ENCODE measurements at places on chromosomes 7 and 10.
A peak's percentile ranks its signal among the peaks of the same experiment; 100 is the strongest.

- DNase-seq, result no peak
Observed at GRCh38 chr7:69814421-69814962, 216.2 kb downstream of the AUTS2 start.

- no peak for DNase-seq
Observed at GRCh38 chr10:30063099-30063498, 3.7 kb upstream of the JCAD start.

GRCh38 chr7:82839555-82839954 lies 323.1 kb downstream of the PCLO start:
- no peak for DNase-seq

GRCh38 chr7:2974093-2974819 lies 69.4 kb downstream of the CARD11 start:
- DNase-seq, result no peak

DNA sequence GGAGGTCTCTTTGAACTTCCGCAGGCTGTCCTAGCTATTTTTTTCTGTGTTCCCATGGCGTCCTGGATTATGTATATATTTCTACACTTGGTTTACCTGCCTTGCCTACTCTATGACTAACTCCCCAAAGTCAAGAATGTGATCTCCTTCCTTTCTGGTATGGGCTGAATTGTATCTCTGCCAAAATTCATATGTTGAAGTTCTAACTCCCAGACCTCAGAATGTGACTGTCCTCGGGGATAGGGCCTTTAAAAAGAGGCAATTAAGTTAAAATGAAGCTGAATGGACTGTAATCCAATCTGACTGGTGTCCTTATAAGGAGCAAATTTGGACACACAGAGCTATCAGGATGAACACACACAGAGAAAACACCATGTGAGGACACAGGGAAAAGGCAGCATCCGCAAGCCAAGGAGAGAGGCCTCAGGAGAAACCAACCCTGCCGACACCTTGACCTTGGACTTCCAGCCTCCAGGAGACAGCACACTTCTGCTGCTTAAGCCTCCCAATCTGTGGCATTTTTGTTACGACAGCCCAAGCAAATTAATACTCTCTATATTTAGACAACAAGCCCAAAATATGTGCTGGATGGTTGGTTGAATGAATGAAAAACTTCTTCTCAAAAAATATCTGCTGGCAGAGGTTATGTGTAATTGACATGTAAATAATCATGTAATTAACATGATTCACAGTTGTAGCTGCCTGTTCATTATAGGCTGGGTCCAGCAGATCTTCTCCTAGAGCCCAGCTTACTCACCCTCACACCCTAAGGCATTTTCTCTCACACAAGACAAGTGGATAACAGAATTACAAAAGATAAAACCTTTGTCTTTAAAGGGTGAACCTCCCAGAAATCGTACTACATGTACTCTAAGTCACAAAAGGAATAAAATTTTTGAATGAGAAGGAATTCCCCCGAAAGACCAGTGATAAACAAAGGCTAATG lies 123.7 kb downstream of the CUBN start:
- no peak for DNase-seq

DNA sequence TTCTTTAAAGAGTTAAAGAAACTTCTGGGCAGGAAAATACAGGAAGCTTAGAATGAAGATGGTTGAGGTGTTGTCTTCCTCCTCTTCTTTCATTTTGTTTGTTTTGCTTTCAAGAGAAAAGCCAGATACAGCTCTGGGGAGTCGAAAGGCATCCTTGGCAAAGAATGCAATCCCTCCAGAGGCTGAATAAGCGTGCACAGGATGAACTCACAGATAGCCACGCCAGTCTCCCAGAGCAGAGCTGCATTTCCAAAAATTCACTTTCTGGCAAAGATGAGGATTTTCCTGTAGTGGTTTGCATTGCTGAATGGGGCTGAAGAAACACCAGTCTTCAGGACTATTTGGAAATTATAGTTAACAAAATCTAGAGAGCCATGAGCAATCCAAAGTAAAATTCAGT lies 336.4 kb downstream of the NRG3 start:
- DNase-seq, result no peak

DNA sequence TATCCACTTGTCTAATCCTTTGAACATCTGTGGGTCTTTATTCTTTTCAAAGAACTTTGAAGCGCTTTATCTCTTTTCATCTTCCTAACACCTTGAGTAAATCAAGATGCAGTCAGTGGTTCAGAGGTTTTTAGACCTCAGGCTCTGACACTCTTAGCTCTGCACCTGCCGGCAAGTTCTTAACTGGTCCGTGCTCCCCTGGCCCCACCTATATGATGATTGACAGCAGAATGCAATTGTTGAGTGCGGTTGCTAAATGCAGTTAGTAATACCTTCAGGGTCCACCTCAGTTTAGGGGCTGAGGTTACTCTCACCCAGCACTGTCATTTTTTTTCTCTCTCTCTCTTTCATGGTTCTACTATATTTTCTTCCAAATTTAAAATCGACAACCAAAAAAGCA lies 854.2 kb upstream of the AUTS2 start:
- no peak for DNase-seq

DNA sequence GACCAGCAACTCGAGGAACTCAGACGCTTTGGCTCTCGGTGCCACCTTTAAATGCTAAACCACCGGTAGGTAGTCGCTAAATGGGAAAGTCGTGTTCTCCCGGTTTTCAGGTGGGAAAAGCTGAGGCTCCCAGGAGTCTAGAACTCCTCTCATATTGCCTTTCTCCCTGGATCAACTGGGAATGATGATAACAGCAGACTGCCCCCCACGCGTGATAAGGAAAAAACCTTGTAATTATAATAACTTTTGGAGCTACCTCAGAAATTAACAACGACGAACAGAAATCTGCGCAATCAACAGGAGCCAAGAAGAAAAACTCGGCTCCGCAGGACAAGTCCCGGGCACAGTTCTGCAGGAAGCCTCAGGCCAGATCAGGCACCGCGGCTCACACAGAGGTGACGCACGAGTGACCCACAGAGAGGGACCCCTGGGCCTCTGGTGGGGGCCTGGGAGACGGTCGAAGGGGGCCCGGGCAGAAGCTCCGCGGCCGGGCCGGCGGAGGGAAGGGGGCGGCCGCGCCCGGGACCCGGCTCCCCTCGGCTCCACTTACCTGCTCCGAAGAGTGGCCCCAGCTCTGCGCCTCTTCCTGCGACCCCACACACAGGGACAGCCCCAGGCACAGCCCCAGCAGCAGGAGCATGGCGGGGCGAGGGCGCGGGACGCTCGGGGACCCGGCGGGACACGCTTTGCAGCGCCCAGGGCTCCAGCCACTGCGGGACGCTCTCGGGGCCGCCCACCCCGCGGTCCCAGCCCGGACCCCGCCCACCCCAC lies at the start of gene ITIH5:
TSS of gene ITIH5 (minus strand) at position 714 of the 771 bp plus-strand sequence. CDS start at position 640, 74 bp downstream.
- no peak for DNase-seq

DNA sequence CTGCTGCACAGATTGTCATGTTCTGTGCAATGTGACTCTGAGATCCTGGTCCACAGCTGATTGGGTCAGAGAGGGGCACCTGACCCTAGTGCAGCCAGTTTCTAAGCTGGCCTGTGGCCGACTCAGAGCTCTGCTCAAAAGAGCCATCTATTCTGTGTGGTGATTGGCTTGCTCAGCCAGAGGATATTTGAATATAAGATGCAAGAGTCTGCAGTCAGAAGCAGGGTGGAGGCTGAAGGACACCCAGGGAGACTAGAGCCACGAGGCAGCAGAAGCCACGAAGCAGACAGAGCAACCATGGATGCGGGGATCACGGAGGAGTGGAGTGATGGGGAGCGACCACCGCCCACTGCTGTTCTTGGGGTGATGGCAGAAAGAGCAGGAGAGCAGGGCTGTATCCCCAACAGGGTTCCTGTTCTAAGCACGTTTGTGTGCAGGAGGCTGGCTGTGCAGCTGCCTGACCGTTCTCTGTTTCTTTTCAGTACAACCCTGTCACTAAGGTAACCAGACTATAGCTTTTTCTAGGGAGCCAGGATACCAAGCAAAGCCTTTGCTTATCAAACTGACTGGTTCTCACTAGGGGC lies 19.5 kb upstream of the RHEB start:
- DNase-seq, result no peak

GRCh38 chr10:110566472-110567200 lies 859 bp upstream of the SMC3 start:
- no peak for DNase-seq

DNA sequence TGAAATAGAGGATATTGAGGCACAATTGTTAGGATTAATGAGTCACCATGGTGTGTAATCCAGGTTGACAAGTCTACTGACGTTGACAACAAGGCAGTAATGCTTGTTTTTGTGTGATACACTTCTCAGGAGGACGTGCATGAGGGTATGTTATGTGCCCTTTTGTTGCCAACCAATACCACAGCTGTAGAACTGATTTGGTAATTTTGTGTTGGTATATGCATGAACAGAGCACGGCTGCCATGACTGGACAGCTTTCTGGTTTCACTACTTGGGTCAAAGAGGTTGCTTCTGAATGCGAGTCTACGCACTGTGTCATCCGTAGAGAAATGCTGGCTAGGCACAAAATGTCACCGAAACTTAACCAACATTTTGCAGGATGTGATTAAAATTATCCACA lies 32.9 kb downstream of the PHTF2 start:
- no peak for DNase-seq

DNA sequence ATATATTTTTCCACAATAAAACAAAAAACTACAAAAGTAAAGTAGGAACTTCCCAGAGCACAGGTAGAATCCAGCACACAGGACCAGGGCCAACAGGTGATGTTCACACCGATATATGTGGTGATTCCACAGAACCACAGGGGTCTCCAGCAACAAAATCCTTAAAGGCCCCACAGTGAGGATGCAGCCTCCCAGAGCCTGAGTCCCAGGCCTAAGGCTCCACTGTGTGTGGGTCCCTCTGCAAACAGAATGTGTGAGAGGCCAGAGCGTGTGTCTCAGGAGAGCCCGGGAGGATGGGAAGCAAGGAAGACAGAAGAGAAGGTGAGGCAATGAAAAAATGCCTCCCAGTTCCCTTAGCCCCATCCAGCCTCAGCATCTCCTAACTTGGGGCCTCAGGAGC lies 173.9 kb downstream of the GRID1 start:
- DNase-seq, result no peak

- no peak for DNase-seq
Observed at GRCh38 chr7:7861211-7861633, 107.4 kb upstream of the GLCCI1 start.

GRCh38 chr7:44163591-44163990 lies 22.5 kb upstream of the MYL7 start:
- no peak for DNase-seq

DNA sequence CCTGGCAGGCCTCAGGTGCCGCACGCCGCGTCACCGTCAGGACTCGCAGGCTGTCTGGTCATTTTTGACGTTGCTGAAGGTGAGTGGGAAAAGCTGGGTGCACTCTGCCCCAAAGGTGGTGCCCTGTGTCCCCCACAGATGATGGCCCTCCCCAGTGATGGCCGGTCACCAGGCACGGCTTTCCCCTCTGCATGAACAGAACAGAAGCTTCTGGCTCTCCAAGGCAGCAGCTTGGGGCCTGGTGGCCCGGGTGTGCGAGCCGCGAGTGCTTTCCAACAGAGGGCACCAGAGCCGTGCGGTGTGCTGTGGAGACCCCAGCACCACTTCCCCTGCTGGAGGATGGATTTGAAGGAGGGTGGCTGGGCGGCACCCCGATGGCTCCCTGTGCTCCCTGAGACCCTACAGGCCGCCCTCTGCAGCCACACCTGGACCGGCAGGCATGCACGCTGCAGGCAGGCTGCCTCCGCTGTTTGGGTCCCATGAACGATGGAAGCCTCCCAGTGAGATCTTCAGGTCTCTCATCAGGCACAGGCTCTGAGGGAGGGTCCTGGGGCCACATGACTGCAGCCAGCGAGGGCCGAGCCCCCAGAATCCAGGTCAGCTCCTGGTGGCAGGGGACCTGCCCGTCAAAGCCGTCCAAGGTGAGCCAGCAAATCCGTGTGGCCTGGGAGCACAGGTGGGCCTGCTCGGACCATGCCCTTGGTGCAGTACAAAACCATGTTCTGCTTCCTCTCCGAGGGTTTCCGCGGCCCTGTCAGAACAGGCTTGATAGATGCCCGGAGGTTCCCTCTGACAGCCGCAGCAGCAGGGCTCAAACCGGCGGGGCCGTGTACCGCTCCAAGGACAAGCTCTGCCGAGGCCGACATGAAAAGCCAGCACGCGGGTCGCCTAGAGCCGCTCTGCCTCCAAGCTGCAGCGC lies 195.4 kb downstream of the EBF3 start:
- no peak for DNase-seq

GRCh38 chr10:124065382-124066125 lies 27.8 kb downstream of the CHST15 start:
- no peak for DNase-seq

DNA sequence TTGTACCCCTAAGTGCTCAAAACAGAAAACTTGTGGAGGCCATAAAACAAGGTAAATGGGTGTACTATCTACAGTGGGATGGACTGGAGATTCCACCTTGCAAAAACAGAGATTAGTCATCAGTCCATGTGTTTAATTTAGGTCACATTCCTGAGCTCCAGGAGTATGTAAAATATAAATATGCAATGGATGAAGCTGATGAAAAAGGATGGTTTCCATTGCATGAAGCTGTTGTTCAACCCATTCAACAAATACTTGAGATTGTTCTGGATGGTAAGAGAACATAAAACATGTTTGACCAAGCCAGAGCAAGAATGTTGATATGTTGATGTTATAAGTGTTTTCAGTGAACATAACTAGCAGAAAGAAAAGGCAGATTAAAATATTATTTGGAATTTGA lies 14.6 kb downstream of the ASB15 start:
- DNase-seq, result no peak

DNA sequence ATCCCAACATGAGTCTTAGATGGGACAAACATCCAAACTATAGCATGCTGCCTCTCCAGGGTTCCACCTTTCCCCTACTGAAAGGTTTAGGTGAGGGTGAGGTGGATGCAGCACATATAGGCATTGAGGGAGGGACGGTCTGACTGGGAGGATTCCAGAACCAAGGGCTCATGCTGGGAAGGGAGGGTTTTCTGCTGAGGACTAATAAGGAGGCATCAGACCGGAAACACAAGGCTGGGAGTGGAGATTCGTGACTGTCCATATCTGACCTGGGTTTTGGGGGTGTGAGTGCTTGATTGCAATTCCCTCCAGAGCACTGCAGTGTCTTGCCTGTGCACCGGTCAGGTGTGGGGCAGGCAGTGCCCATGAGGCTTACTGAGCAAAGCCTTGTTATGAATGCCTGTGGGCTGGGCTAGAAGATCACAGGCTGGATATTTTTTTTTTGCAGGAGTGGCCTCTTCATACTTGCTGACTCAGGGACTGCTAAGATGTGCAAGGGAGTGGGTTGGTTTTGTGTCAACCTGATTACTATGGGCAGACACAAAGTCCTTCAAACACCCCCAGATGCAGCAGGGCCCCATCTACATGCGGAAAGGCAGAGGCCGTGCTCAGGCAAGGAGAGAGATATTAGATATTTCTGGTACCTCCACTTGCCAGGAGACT lies 26.7 kb downstream of the DMBT1 start:
- no peak for DNase-seq

GRCh38 chr10:125085258-125086054 lies 74.9 kb downstream of the CTBP2 start:
- DNase-seq, result no peak

- DNase-seq, result peak; percentile 100
Observed at GRCh38 chr7:25125137-25125946, at the start of gene CYCS. Gene CYCS (minus strand): TSS chr7:25125260. CDS start chr7:25124119, 1,141 bp downstream.

Data from GDM1 (cell line).